ENCODE measurements at places on chromosomes 7 and 10.

DNA sequence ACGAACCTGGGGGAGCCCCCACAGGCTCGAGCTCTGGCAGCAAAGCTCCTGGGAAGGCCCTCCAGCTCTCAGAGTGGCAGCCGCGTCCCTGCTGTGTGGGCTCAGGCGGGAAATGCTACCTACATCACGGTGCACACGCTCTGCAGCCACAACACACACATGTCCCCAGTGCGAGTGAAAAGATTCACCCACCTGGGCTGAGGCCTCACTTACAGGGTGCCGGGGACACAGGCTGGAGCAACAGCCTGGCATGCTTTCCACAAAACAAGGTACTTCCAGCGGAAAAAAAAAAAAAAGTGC lies 410.4 kb upstream of the FOXK1 start:
- no peak for DNase-seq

GRCh38 chr7:45623740-45624391 lies 49.7 kb downstream of the ADCY1 start:
- no peak for DNase-seq

DNA sequence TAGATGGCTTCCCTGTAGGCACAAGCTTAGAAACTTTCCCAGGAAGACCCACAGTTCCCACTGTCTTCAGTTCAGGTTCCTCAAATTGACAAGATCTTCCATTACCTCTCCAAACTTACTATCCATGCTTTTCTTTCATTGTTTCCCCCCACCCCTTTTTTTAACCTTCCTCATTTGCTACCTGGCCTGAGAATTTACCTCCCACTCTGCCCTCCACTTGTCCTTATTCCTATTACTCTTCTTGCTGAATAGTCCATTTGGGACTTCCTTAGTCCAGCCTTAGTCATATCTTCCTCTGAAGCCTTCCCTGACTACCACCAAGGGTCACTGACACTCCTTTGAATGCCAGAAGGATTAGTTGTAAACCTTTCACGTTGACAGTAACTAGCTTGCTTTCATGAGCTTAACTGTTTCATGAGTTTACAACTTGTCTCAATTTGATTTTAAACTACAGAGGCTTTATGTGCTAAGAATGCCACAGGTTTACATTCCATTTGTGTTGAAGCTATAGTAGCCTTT lies 1.2 kb upstream of the CALU start:
- no peak for DNase-seq

GRCh38 chr10:48523820-48524758 lies 80.8 kb downstream of the ARHGAP22 start:
- peak; percentile 73 for DNase-seq

GRCh38 chr10:133124357-133125211 lies 35.4 kb upstream of the KNDC1 start:
- DNase-seq = peak; percentile 76

GRCh38 chr10:112091703-112092102 lies 91.9 kb downstream of the GPAM start:
- no peak for DNase-seq

DNA sequence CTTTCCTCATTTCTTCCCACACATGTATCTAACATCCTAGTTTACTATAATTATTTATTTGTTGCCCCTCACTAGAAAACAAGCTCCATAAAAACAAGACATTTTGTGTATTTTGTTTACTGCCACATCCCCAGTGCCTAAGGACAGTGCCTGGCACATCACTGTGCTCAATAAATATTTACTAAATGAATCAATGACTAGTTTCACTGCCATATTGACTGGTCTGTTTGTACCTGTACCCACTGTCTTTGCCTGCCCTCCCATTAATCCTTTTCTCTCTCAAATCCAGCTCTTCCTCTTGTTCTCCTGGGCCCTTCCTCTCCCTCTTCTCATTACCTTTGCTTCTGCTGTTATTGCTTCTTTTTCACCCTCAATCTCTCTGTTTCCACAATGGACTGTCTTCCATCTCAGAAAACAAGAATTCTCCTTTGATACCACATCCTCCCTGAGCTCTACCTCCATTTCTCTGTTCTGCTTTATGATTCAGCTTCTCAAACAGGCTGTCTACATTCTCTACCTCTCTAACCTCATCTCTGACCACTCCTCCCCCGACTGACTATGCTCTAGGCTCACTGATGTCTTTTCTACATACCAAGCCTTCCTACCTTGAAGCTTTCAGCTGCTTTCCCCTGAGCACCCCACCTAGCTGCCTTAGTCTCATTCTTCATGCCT lies 8.3 kb upstream of the FAM133B start:
- no peak for DNase-seq

DNA sequence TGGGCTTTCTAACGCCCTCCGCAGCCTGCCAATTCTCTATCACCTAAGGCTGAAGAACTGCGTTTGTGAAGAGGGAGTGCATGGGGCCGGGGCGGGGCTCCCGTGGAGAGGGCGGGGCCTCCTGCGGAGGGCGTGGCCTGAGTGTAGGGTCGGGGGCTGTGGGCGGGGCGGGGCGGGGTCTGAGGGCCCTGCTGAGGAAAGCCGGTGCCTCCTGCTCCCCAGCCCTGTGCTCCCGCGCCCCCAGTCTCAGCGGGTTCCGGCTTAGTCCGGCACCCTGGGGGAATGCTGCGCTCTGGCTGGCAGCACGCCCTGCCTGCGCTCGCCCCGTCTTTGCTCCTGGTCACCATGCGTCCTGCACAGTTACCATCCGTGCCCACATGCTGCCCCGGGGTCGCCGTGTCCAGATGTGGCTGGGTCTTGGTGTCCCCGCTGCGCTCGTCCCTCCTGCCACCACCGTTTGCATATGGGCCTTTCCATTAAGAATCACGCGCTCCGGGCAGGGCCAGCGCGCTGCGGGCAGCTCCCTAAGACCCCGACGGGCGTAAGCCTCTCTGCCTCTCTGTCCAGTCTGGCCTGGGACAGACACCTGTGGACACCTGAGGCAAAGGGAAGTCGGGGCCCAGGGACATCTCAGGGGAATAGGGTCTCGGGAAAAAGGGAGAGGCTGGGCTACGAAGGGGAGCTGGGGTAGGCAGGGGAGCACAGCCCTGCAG lies 144.0 kb upstream of the RET start:
- peak; percentile 90 for DNase-seq

GRCh38 chr10:34780818-34781380 lies 34.2 kb downstream of the PARD3 start:
- no peak for DNase-seq

- no peak for DNase-seq
Measured at GRCh38 chr10:53209944-53210611, 437.5 kb upstream of the MBL2 start.

All from WTC11 (cell line).